CD4-positive, alpha-beta T cell treated with Interleukin-2 at 100 ng/mL for 4 hours (primary cell): ENCODE measurements at places on chromosomes 1 and 21.
A peak's percentile ranks its signal among the peaks of the same experiment; 100 is the strongest.

GRCh38 chr1:230067419-230067870 is 407 bp downstream of the GALNT2 start:
- no peak for DNase-seq

- no peak for DNase-seq
Observed at GRCh38 chr1:43902058-43902831, 31.4 kb upstream of the ARTN start.

GRCh38 chr1:30058970-30059369 is 664.4 kb downstream of the MATN1 start:
- no peak for DNase-seq

DNA sequence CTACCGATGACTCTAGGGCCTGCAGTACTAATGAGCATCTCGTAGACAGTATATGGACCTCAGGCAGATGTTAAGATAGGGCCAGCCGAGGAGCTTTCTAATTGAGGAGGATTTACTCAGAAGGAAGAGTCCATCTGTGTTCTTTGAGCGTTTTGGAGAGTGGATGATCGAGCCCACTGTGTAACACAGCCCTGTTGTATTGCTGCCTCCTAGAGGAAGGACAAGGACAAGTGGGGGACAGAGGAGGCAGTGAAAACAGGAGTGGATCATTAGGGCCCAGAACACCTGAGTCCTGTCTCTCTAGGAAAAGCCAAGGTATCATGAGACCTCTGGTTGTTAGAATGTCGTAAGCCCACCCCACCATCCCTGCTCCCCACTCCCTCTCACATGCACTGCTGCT is 62.9 kb downstream of the TBX19 start:
- DNase-seq = no peak

DNA sequence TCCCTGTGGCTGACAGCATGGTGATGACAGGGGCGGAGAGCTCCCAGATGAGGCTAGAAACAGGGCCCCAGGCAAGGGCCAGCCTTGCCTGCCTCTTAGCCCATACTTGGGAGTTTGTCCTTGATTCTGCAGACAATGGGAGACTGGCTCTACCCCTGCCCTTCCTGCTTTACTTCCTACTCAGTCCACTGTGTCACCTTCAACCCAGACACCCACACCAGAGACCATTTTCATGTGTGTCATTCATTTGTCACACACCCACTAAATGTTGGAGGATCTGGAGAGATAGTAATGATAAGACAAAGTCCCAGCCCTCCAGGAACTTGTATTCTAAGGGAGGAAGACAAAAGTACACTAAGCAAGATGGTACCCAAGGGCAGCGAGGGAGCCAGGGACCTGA is 43.7 kb downstream of the SYT6 start:
- no peak for DNase-seq

DNA sequence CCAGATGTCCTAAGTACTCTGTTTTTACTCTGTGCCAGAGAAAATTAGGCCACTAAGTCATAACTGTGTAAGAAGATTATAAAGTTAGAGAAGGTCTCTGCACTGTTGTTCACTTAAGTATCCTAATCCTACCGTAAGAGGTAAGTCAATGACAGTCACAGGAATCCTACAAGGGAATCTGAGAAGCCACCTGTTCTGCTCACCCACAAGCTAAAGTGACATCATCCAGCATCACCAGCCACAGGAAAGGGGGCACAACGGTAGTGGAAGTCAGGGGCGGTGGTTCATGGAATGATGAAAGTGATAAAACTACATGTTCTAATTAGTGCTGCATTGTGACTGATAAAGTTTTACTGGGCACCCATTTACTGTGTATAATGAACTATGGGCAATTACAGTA is 92.7 kb downstream of the PLD5 start:
- DNase-seq = no peak

DNA sequence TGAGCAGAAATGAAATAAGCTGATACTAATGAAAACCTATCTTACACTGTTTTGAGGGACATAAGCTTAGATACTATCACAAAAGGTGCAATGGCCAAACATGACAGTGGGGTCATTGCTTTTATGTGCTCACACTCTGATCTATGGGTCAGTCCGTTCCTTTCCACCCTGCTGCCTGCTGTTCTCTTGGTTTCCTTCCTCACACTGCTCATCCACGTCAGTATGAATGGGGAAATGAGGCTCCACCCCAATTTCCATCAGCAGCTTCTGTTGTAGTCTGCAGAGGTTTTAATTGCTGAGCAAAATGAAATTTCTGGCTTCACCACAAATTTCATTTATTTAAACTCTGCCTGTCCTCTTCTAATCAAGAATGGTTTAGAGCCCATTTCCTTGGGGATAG is 155.2 kb downstream of the GABPA start:
- DNase-seq = no peak

GRCh38 chr1:233442026-233442780 is 114.7 kb downstream of the MAP3K21 start:
- no peak for DNase-seq

DNA sequence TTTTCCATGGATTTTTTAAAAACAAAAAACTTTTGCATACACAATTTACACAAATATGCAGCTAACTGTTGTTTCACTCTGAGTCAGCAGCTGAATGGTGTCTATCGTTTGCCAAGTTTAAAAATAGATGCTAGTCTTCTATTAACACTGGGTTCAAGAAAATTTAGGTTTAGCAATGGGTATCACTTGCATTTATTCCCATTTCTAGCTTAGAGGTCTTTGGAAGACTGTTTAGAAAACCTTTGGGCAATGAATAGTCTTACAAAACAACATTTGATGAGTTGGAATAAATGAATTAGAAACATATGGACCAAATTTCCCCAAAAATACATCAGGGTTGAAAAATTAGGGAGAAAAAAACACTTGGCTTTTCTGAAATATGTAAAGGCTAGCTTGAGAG is 165.8 kb downstream of the LYPLAL1 start:
- no peak for DNase-seq

GRCh38 chr21:43374228-43374885 is 52.6 kb downstream of the SIK1 start:
- DNase-seq = no peak

DNA sequence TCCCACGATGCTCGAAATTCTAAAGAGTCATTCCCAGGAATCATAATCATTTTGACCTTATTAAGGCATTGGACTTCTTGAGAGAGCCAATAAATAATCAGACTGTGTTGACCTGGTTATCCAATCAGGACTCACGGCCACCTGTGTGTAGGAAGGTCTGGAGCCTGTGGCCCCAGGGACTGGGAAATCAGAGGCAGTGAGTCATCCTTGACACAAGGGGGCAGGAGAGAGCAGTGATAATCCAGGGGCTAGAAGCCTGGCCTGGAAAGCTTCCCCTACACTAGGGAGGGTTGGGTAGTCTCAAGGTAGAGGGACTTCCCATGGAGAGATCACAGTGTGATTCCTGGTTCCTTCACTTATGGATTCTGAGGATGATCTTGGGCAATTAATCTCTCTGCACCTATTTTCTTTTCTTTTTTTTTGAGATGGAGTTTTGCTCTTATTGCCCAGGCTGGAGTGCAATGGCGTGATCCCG is 4.7 kb downstream of the MR1 start:
- DNase-seq = peak; percentile 76
